Stimulated activated CD8-positive, alpha-beta memory T cell treated with anti-CD3 and anti-CD28 coated beads, Interleukin-4, amount 100 ng/mL, for 4 hours (primary cell): ENCODE measurements at places on chromosomes 3 and 15.
A peak's percentile ranks its signal among the peaks of the same experiment; 100 is the strongest.

DNA sequence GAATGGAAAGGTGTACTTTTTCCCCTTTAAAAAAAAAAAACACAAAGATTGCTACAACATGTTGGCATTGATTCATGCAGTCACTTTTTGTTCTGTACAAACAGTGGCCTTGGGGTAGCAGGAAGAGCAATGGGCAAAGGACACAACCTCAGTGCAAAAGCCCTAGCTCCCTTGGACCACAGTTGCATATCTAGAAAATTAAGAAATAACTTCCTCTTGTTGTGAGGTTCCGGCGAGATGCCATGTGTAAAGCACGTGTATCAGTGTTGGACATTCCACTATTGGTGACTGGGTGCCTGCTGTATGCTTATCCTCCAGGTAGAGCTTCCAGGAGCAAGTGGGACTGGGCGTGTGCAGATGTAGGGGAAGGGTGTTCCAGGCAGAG, 164.5 kb downstream of the THSD4 start:
- DNase-seq, result no peak

DNA sequence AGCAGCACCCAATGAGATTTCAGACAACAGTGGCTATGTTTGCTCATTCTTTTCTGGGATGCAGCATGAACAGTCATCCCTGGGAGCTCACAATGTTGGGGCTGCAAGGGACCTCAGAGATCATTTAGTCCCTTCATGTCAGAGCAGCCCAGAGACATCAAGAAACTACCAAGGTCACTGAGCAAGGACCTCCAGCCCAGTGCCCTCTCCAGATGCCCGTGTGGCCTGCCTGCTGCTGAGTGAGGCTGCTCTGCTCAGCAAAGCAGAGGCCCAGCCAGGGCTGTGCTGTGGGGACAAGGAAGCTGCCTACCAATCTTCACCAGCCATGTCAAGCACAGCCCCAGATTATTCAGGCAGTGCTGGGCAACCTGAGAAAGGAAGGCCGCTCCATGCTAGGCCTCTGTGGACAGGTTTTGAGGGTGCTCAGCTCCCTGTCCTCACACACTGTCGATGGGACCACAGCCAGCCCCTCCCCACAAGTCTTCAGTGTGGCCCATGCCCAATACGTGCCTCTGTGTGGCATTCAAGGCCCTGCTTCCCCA, 99.7 kb downstream of the DAPK2 start:
- no peak for DNase-seq

DNA sequence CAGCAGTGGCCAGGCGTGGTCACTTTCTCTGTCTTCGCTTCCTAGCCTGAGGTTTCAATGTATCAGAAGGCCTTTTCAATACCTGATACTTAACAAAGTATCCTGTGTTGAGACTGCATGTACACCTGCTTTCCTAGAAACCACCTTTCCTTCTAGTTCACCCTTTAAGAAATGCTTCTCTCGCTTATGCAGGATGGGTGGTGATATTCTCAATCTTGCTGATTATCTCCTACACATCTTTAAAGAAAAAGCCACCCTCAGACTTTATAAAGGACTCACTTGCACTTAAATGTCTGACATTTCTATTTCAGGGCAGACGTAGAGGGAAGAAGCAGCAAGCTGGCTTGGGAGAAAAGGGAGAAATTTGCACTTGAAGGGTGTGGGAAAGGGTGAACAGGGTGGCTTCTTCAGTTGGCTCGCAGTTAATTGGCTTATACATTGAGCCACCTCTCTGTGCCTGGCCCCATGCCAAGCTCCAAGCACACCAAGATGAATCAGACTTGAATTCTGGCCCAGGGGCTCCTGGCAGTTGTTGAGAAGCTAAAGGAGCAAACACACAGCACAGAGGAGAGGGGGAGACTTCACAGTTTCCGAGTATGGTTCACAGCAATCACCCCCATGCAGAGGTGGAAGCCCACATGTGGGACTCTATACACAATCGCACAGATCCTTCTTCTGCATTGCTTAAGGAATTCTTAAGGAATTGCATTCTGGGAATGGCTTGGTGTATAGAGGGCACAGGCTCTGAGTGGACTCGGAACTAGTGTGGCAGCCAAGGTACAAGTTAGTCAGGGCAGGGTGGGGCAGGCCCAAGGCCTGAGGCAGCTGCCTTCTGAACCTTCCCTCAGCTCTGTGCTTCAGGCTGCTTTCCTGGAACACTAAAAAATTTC, 1.3 kb downstream of the ARL6IP5 start:
- DNase-seq, result peak; percentile 67

GRCh38 chr3:172808969-172809546, 58.5 kb downstream of the ECT2 start:
- DNase-seq, result no peak

DNA sequence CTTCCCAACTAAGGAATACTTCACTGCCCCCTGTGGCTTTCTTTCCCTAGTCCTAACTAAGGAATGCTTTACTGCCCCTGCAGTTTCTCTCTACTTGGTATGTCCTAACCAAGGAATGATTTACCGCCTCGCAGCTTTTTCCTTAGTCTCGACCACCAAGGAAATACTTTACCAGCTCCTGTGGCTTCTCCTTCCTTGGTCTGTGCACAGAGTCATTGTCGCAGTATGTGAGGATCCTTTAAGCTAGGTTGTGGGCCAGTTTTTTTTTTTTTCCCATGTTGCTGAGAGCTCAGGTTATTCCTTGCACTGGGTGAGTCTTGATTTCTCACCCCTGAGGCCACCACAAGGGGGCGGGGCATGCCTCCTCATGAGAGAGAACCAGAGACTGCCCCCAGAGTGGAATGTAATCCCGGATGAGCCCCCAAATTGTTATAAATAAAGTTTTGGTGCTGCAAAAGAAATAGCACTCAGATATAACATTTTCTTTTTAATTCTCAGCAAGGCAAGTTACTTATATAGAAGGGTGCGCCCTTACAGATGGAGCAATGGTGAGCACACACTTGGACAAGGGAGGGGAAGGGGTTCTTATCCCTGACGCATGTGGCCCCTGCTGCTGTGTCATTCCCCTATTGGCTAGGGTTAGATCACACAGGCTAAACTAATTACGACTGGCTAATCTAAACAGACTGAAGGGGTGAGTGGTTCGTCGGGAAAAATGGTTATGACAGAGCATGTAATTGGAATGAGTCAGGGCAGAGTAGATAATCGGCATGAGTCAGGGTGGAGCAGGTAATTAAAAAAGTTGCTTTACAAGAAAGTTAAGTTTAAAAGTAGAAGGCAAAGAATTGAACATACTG, 27.0 kb downstream of the NDUFB4 start:
- no peak for DNase-seq

DNA sequence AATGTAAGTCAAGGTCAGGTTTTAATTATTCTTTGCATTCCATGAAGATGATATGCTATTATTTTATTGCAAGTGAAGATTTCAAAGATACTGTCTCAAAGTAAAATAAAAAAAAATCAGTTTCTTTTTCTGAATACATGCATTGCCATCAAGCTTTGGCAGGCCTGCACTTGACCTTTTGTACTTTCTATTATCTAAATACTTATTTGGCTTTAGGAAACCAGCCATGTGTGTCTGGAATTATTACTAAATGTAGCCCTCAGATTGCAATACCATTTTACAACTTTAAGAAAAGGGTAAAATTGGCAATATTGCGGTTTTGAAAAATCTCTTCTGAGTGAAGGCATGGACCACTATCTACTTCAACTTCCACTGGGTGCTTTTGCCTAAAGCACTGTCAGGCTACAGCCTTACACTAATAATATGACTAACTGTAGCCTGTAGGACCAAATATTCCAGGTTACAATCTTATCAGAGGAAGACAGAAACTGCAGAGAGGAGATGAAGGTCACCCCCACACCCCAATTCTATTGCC, 349.4 kb upstream of the DCBLD2 start:
- DNase-seq, result no peak

GRCh38 chr3:72008226-72008996, 223.5 kb upstream of the PROK2 start:
- no peak for DNase-seq

DNA sequence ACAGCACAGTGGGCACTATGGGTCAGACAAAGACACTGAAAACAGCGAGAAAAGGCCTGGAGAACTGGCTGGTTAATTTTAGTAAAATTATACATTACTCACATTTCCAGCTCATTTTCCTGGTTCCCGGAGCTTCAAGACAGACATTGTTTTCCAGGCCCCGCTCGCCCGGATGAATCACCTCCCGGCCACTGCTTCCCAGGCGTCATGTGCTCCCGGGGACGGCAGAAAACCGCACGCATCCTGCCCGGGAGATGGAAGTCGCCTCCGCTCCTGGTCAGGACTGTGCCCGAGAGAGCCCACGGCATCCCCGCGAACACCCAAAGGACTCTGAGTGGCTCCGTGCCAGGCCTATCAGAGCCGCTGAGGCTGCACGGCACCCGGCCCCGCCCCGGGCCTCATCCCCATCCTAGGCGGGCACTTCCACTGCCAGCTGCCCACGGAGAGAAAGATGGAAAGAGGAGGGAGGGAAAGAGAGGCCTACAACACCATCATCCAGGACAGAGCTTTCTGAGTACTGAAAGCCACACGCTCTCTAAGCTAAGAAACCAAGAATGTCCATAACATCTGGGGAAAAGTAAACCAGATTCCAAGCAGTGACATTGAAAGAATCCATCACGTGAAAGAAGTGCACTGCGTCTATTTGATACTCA, 75.1 kb downstream of the VGLL4 start:
- no peak for DNase-seq

DNA sequence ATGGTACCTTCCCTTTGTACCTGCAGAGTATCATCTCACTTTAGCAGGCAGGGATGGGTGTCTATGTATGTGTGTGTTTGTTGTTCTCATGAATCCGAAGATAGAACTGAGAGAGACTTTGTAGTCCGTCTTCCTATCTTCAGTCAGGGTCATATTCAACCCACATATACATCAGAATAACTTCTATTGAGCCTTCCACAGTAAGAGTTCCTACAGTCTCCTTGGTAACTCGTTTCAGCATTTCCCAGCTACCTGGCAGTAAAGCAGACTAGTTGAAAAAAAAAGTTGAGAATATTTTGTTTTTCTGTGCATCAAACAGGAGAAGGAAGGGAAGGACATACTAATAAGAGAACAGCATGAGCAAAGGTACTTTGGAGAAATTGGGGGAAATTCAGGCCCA, 106.8 kb downstream of the VPS8 start:
- no peak for DNase-seq

DNA sequence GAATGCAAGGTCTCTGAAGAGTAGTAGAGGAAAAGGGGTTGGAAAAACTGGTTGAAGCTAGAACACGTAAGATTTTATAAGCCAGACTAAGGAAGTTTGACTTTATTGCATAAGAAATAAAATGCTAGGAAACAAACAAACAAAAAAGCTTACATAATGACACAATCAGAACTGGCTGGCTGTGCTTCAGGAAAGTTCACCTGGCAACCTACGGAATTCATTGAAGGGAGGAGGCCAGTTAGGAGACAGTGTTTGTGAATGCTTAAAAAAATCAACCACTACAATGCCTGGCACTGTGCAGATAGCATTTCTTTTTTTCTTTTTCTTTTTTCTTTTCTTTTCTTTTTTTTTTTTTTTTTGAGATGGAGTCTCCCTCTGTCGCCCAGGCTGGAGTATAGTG, 1.9 kb upstream of the ICE2 start:
- no peak for DNase-seq

GRCh38 chr15:76343313-76343996, 6.9 kb downstream of the ISL2 start:
- DNase-seq, result no peak

GRCh38 chr3:185488465-185488864, 10.4 kb downstream of the TMEM41A start:
- DNase-seq, result no peak

GRCh38 chr3:101518421-101518871, 5.4 kb upstream of the SENP7 start:
- no peak for DNase-seq

DNA sequence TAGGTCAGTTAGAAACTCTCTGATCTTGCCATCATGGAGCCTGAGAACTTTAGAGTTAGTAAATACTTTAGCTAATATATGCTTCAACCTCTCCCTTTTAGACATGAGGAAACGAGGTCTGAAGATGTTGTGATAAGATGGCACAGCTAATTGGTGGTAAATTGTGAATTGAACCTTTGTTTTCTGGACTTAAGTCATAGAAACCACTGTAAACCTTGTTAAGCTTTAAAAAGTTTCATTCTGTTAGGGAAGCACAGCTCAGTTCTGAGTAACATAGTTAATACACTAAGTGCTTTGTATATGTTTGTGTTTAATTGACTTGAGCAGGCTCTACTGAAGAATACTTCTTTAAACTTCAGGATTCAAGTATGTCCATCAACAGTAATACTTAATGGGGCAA, 108.6 kb downstream of the AKAP13 start:
- no peak for DNase-seq

- DNase-seq, result peak; percentile 38
These were observed 361.0 kb downstream of the SHQ1 start for GRCh38 chr3:72487078-72487765.

- no peak for DNase-seq
These were observed 32.9 kb downstream of the TBC1D2B start for GRCh38 chr15:78044407-78045155.

DNA sequence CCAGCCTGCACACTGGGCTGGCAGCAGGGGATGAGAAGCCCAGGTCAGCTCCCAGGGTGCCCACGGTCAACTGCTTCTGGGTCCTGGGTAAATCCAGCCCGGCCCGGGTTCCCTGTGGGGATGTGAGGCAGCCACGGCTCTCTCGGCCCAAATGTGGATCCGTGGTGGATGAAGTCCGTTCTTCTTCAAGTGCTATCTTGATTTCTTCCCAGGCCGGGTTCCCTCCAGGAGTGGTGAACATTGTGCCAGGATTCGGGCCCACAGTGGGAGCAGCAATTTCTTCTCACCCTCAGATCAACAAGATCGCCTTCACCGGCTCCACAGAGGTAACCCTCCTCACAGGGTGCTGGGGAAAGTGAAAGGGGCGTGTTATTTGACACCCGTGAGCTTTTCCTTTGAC, 16.1 kb downstream of the ALDH1A3 start:
- DNase-seq, result no peak

GRCh38 chr3:24601066-24601939, 106.7 kb upstream of the THRB start:
- DNase-seq, result no peak

GRCh38 chr15:63052961-63053698, 10.6 kb downstream of the TPM1 start:
- DNase-seq, result no peak

- DNase-seq, result no peak
These were observed 229.3 kb upstream of the UBE2E1 start for GRCh38 chr3:23576379-23576959.

DNA sequence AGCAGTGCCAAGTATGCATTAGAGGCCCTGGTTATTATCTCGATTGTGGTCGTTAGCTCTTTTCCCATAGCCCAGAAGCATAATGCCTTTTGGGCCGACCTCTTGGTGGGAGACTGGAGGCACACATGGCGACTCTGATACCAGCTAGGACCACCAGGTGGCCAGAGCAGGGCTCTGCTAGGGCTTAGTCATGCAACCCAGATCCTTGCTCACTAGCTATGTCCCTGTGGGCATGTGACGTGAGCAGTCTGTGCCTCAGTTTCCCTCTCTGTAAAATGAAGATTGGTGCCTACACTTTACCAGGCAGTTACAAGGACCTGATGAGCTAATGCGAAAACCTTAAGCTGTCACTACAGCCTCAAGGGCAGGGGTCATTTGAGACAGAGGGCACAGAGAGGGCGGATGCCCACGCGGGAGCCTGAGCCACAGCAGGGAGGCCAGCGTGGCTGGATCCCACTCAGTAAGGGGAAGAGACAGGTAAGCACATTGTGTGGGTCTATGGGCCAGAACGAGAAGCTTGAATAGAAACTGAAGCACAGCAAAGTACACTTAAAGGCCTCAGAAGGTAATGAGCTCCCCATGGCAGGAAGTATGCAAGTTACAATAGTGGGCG, 8.8 kb downstream of the KLF15 start:
- DNase-seq, result no peak
